Astrocyte of the hippocampus (primary cell): ENCODE measurements at places on chromosomes 12 and 14.

DNA sequence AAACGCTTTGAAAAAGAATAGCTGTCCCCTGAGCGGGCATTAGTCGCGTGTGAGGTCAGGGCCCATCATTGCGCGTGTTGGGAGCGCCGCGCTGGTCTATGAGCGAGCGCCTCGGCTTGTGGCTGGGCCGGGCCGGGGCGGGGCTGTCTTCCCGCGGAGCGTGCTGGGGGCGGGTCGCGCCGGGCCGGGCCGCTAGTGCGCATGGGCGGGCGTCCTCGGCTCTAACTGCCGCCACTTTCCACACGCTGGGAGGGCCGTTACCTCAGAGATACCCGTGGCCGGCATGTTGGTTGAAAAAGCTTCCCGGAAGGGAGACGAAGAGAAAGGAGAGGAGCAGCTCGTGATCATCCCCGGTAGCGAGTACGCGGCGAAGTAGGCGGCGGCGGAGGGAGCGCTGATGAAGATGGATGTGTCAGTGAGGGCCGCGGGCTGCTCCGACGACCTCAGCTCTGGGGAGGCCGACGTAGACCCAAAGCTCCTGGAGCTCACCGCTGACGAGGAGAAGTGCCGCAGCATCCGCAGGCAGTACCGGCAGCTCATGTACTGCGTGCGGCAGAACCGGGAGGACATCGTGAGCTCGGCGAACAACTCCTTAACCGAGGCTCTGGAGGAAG, at the start of gene EID3:
TSS of gene EID3 (plus strand) at position 202 of the 614 bp plus-strand sequence. CDS start at position 398, 196 bp downstream.
- peak; percentile 94 for DNase-seq

DNA sequence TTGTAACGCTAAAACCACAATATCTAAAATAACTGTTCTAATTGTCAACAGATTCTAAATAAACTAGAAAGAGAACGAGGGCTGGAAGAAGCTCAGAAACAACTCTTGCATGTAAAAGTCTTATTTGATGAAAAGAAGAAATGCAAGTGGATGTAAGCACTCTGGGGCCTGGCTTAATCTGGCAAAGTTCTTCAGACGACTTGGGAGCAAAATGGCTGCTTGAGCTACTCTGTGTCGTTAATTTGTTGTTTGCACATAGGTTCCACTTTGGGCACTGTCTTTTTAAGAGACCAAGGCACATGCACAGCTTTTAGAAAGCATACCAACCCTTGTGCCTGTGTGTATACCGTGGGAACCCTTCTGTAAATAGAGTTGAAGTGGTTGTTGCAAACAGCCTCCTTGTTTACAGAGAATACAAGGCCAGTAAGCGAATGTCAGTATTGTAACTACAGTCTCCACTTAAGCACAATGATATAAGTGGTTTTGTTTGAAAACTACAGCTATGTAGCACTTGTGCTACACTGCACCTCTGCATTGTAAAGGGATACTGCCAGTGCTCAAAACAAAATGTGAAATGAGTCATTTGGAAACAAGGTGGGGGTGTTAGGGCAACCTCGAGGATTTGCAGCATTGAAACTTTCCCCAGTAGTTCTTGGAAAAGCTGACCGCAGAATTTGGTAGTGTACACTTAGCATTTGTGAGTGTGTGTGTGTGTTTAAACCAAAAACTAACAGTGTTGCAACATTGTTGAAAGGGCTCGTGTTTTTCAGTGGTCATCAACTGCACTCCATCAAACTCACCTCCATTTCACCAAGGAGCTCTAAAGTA, 154.3 kb downstream of the CEP83 start:
- DNase-seq: peak; percentile 85

DNA sequence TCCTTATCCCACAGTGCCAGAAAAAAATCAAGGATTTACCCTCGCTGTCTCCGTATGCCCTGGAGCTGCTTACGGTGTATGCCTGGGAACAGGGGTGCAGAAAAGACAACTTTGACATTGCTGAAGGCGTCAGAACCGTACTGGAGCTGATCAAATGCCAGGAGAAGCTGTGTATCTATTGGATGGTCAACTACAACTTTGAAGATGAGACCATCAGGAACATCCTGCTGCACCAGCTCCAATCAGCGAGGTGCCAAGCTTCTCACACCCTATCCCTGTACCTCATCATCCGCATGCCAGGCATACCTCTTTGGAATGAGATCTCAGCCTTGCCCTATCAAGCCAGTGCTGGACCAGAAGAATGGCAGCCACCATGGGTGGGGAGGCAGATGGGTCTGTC, 19.2 kb downstream of the OAS2 start:
- DNase-seq: no peak

DNA sequence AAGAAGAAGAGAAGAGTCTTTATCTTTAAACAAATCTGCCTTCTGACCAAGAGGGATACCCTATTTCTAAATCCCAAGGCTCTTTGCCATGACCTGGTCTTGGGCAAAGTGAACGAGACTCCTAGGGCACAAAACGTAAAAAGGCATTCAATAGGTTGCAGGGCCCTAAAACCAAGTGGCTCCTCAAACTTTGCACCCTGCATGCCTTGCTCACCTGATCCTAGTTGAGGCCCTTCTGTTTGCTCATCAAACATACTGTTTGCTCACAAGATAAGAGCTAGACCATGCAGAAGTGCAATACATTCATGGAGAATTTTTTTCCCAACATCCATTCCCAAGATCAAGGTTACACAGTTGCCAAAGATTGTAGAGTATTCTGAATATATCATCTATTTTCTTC, 7.9 kb upstream of the PRH1 start:
- DNase-seq: no peak

GRCh38 chr12:117484901-117485300, 123.5 kb upstream of the NOS1 start:
- no peak for DNase-seq

GRCh38 chr14:101199028-101199770, 295.7 kb upstream of the RTL1 start:
- no peak for DNase-seq
